ENCODE measurements at places on chromosomes 7 and 10.

DNA sequence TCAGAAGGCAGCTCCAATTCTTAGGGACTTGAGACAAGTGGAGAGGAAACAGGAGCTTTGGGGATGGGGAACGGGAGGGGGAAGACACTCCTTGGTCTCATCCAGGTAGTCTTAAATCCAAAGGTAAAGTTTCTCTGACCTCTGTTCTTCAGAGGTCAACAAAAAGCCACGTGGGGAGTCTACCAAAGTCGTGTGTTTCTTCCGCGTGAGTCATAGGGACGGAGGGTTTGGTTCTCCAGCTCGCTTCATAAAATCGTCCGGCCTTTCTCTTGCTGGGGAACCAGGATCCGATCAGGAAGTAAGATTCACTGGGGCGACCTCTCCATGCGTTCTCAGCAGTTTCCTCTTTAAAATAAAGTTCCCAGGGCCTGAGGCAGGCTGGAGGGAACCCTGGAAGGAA lies 275.7 kb downstream of the TCERG1L start:
- DNase-seq, result no peak

DNA sequence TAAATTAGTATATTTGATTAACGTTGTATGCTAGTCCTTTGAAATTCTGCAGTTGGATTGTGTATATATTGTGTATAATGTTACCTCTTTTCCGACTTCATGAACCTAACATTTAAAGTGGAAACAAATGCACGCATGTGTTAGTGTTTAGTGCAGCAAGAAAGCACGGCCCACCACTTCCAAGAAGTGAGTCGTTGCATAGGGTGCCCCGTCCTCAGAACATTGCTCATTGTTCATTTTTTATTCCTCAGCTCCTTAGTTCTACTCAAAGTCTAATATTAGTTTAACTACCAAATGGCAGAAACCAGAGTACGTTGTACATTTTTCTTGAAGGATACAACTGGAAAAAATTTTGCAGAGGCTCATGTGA lies 407.6 kb downstream of the AUTS2 start:
- DNase-seq, result no peak

DNA sequence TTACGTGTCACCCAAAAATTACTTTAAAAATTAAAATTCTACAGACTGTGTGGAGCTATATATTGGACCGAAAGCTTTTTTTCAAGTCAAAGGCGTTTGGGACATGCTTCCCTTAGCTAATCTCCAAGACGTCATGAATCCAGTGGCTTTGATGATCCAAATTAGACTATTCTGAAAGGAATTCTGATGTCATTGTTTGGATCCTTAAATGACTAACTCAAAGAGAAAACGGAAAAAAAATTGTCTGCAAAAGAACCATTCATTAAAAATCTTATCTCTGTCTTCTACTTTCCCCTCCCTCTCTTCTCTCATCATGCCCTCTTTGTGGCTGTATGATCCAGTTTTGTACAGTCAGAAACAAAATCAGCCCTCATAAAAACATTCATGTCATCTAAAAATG lies 161.8 kb downstream of the ETV1 start:
- no peak for DNase-seq

DNA sequence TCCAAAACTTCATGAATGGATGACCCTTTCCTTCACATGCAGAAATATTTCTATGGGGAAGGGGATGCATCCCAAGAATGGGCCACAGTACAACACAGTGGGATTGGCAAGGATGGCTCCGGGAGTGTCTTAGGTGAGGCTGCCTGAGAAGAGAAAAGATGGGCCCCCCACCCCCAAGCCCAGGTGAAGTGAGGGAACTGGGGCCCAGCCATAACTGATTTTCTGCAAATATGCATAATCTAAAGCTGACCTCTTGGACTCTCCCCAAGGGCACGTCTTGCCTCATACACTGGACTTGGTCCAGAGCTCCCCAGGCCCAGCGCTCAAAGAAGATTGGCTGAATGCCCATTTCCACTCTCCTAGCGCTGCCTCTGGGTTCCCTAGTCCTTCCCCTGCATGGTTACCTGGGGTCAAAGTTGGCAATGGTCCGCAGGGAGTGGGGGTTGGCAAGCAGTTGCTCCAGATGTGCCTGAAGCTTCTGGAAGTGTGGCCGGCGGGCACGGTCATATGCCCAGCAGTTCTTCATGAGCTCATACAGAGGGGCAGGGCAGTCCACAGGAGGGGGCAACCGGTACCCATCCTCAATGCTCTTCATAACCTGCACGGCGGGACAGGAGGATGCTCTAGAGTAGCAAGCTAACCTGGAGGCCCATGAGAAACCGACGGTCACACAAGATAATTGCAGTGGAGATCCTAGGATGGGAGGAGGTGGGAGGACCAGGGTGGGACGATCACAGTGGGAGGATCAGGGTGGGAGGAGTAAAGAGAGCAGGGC lies 12.3 kb downstream of the ZYX start:
- DNase-seq, result no peak

DNA sequence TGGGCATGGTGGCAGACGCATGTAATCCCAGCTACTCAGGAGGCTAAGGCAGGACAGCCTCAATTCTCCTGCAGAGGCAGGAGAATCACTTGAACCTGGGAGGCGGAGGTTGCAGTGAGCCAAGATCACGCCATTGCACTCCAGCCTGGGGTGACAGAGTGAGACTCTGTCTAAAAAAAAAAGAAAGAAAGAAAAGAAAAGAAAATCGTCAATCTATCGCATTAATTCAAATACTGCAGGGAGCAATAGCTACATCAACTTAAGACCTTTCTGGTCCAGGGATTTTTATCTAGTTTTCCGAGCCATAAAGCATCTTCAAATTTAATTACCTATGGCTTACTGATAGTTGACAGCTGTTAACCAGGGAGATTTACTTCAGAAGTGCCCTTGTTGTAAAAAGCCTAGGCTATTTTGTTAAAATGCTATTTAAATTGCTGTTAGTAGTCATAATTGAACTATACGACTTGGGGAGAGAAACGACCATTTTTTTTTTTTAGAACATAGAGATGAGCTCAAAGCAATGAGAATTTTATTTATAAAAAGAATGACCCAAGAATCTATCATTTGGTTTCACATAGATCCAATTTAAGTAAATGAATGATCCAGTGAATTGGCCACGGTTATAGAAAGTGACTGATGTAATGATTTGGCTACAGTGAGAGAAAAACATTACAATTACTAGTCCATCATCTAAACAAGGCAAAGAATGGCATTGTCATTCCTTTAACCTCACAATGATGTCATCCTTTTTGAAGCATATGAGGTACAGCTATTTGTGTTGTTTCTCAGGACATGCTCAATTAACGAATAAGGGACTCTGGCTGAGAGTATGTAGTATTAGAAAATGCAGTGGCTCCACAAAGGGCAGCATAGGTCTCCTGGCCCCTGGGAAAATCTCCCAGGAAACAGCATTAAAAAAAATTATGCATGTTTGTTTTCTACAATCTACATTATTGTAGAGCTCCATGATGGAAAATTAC lies 85.3 kb downstream of the SEMA3C start:
- DNase-seq, result no peak

- no peak for DNase-seq
Measured at GRCh38 chr7:91636129-91636724, 244.3 kb downstream of the MTERF1 start.

DNA sequence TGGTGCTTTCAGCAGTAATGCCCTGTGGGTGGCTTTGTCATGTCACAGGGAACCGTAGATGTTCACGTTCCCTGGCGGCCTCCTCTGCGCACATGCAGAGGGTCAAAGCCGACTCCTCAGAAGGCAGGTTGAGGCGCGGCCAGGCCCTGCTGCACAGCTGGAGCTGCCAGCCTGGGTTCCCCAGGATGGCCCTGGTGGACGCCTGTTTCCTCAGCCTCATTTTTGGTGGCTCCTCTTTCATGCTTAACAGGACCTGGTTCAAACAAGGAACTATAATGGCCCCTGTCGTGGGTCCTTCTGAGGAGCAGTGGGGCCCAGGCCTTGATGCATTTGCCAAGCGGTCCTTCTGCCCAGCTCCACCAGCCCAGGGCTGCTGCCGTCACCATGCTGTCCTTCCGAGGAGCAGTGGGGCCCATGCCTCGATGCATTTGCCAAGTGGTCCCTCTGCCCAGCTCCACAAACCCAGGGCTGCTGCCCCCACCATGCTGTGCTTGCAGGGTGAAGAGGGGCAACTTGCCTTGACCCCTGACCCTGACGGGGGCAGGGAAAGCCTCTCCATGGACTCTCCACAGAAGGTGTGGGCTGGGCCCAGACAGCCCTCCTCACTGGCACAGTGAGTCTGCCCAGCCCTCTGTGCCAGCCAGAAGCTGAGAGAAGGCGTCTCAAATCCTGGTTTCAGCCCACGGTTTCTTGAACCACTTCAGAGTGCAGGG lies 338.2 kb downstream of the TCERG1L start:
- DNase-seq, result no peak

DNA sequence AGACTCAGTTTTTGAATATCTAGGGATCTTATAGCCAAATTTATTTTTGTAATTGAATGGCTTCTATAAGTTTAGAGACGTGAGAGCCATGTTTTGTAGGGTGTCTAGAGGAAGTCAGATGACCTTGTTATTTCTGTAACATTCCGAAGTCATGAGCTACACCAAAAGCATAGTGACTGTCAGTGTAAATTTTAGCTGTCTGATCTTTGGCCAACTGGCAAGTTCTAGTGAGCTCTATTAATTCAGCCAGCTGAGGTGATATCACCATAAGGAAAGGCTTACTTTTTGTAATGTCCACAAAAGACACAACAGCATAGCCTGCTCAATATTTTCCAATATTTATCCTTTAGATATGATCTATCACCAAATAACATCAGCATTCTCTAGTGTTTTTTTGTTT lies 9.9 kb upstream of the NT5C3A start:
- DNase-seq, result no peak

DNA sequence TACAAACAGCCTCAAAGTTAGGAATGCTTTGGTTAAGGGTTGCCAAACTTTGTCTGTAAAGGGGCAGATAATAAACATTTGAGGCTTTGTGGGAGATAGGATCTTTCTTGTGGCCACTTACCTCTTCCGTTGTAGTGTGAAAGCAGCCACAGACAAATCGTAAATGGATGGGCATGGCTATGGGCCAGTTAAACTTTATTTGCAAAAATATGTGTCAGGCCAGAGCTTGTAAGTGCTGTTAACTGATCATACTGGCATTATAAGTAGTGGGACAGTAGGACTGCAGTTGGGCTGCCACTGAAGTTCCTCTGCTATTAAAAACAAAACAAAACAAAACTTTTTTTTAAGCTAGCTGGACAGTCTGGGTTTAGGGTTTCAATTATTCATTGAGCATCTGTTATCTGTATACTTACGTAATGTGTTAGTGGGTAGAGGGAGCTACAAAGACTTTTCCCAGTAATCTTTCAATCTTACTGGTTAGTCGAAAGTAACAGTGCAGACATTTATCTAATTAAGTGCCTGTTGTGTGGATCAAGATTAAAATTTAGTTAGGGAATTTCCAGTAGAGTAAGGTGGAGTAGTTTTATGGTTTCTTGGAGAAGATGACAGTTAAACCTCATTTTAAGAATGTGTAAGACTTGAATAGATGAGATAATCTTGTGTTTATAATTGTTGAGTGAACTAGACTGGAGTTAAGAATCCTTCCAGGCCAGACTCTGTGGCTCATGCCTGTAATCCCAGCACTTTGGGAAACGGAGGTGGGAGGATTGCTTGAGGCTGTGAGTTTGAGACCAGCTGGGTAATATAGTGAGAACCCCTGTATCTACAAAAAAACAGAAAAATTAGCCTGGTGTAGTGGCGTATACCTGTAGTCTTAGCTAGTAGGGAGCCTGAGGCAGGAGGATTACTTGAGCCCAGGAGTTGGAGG lies 100.1 kb downstream of the BTRC start:
- DNase-seq, result no peak

- DNase-seq, result no peak
Measured at GRCh38 chr7:84102213-84102612, 92.4 kb downstream of the SEMA3A start.

- DNase-seq, result no peak
Measured at GRCh38 chr7:98668255-98668654, 51.2 kb downstream of the NPTX2 start.

DNA sequence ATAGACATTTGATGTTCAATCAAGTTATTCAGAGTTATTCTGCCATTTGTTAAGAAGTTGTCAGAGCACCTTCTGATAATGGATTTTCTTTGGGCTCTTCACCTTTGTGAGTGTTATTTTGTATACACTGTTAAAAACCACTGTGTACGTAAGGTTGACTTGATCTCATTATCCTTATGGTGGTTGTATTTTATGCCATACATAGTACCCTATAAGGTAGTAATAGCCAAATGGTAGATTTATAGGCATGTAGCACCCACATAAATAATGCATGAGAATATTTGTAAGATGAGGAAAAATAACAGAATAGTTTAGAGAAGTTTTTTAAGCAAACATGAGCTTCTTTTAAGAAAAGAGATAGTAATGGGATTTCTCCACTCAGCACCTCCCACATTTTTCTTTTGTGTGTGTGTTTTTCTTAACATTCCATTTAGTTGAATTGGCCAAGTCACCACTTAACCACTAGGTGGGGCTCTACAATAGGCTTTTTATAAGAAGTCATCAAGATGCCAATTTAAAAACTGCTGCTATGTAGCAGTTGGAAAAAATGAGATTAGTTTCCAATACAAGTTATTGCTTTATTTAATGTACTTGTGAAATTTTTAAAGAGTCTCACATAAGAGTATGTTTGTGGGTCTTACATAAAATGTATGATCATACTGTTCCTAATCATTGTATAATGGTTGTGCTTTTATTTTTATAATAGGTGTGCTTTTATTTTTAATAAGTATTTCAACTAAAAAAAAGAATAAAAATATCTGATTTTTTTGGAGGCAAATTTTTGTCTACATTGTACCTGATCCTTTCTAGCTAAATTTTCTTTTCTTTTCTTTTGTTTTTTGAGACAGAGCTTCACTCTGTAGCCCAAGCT lies 41.1 kb upstream of the STMP1 start:
- no peak for DNase-seq

DNA sequence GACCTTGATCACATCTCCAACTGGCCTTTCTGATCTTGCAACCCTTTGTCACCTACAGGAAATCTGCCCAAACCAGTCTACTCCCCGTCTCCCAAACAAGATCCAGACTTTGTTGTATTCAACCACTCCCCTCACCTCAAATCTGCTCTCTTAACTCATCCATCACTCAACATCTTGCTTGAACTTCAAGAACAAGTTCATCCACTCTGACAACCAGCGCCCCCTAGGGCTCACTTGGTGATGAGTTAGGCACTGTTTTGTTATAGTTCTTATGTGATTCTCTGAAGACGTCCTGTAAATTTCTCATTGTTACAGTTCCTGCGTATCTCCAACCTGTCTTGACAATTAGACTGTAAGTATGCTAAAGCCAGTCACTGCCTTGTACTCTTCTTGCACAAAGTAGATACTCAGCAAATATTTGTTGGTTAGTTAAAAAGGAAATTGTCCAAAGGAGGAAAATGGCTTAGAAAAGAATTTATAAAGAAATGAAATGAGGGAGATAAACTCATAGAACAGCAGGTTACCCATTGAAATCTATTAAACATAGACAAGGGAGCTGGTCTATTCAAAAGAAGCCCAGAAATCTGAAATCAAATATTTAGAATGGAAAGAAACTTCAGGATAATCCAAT lies 5.3 kb downstream of the FRMD4A start:
- peak; percentile 73 for DNase-seq

DNA sequence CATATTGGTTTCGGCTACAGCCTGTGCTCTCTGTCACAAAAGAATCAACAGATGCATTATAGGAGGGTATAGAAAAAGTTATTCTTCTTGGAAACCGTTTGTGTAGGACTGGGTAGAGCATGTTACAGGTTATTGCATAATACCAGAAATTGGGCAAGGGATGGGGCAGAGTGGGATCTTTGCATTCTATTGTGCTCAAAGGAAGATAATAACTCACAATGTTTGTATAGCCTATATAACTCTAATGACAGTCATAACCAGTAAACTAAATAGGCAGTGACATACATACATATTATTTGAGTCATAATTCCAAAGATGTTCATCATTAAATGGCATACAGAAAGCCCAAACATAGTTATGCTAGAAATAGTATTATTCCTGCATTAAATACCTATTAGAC lies 179.7 kb downstream of the XPNPEP1 start:
- no peak for DNase-seq
